Fibroblast of villous mesenchyme (primary cell): ENCODE measurements at places on chromosomes 13 and 19. TPM values are rescaled to one million over a fixed set of nuclear protein-coding genes. Genes with fewer than 3 reads are reported as not detected.

DNA sequence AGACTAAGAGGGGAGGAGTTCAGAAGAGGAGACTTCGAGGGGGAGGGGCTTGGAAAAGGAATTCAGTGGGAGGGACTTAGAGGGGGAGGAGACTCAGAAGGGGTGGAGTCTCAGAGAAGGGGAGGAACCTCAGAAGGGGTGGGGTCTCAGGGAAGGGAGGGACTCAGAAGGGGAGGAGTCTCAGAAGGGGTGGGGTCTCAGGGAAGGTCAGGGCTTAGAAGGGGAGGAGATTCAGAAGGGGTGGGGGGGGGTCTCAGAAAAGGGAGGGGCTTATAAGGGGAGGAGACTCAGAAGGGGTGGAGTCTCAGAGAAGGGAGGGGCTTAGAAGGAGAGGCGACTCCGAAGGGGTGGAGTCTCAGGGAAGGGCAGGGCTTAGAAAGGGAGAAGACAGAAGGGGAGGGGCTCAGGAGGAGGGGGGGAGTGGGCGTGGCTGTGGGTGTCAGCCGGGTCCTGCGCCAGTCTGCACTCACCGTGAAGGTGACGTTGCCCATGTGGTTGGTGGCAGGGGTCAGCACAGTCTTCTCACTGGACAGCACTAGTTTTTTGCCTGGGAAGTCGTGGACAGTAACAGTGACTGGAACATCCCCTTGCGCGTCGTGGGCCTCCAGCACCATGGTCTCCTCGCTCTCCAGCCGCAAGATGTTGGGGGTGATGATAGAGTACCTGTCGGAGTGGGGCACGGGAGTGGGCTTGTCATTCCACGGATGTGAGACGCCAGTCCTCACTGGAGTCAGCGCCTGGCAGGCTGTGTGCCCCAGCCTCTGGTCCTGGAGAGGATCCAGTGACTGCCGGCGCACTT, 1.5 kb downstream of the C3 start:
- DNase-seq: no peak

DNA sequence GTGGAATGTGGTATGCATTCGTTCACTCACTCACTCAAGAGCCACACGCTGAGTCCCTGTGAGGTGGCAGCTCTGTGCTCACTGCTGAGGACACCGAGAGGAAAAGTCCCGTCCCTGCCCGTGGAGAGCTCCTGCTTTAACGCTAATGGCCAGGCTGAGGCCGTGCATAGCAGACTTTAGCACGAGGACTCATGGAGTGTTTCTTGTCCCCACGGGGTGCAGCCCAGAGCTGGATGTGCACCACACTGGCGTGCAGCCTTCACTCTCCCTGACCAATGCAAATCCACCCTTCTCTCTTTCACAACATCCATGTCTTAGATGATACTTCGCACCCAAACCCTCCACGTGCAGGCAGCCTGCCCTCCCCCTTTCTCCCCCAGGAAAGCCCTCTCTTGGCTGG, 159.6 kb upstream of the ZNF536 start:
- no peak for DNase-seq

DNA sequence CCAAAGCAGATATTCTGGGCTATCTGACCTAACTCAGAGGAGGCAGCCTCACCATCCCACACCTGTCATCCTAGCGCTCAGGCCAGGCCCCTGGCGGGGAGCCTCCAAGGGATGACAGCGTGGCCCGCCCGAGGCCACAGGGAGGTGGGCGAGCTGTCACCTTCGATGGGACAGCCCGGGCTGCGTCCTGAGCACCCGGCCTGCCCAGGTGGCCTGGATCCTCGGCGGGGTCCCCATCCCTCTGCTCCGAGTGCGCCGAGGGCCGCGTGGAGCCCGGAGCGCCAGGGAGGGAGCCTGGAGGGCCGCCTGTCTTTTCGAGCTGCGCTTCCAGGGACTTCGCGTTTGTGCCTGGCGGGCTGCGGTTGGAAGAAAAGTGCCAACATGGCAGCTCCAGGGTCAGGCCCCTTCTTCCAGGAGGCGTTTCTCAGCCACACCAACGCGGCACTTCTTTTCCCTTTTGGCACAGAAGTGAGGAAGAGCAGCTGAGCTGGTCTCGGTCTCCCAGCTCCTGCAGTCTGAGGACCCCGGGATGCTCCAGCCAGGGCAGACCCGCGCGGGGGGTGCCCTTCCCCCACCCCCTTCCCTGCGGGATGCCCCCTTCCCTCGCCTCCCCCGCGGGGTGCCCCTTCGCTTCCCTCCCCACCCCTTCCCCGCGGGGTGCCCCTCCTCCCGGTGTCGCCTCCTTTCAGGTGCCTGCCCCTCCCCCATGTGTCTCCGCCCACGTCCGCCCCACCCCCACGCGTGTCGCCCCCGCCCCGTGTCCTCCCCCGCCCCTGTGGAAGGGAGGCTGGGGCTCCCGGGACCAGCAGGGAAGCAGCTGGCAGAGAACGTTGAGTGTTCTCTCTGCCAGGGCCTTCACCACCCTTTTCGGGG, 42.3 kb downstream of the GJA3 start:
- DNase-seq: peak; percentile 60

DNA sequence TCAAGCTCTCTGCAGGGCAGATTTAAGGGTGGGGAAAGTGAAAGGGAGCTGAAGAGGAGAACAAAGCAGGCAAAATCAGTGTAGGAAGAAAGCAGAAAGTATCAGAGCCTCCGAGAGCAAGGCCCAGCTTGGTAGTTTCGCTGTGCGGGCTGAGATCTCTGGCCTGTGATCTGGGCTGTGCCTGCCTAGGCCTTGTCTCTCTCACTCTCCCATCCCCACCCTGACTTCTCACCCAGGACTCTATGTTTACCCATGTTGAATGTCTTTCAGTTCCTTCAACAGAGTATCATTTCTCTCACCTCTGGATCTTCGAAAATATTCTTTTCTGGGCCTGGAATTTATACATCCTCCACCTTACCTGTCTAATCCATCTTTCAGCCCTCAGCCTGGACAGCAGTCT, 391.3 kb downstream of the FOXO1 start:
- DNase-seq: no peak

DNA sequence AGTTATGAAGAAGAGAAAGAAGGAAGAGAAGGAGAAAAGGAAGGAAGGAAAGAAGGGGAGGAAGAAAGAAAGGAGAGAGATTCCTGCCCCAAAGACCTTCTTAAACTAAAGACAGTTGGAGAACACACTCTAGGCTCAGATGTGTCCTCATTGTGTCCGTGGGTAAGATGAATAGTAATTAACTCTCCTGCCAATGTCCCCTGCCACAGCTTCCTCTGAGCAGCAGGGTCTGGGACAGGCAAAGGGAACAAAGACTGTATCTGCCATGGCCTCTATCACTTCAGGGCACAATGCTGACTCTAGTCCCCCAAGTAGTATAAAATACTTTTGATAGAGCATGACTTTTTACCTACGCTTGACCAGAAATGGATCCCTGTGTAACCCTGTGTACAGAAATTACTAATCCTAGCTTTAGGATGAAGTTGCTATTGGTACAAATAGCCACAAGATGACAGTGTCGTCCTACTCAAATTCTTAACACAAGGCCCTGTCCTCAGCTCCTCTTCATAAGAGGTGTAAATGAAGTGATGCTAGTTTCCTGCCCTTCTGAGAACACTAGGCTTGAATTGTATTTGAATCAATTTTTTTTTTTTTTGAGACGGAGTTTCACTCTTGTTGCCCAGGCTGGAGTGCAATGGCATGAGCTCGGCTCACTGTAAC, 186.2 kb upstream of the GPR12 start:
- DNase-seq: peak; percentile 81

DNA sequence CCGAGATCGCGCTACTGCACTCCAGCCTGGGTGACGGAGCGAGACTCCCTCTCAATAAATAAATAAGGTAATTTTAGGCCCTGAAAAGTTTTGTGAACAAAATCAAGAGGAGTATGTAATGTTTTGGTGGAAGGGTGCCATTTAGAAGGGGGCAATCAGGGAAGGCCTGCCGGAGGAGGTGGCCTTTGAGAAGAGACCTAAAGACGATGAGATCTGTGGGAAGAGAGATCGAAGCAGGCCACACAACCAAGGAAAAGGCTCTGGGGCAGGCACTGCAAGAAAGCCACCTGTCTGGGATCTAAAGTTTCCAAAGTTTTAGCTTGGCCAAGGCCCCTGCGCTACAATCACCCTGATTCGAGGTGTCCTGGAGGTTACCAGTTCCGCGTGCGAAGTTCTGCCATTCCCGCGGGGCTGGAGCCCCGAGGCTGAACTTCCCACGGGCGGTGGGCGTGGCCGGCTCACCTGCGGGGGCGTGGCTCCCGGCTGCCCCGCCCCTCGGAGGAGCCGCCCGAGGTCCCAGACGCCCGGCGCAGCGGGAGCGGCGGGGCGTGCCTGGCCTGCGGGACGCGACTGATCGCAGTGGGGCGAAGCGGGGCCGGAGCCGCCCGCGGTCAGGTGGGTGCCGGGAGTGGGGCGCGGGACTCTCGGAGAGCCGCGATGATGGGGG, at the start of gene KLC3:
TSS of gene KLC3 (plus strand) at position 519 of the 667 bp plus-strand sequence. CDS start 4,792 bp downstream, outside the sequence.
- DNase-seq: no peak

DNA sequence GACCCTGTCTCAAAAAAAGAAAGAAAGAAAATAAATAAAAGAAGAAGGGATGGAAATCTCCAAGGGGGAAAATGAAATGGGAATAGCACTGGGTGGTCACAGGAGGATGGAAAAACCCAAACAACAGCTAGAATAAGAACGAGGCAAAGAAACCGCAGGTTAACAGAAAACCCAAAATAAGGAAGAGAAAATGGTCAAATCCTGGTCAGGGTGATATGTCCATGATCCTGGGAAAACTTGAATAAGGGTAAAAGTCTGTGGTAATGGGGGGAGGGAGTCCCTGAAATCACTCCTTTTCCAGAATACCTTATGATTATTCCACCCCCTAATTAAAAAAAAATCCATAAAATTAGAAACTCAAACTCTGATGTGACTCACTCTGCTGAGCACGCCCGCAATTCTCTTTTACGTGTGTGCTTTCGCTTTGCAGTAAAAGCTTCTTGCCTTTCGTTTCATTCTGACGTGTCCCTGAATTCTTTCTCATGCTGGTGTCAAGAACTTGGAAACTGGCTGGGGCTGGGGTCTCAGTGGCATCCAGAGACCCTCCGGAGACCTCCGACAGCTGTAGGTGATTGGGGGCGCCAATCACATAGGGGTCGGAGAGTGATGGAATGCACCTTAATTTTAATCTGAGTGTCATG, 4.3 kb upstream of the NAXD start:
- peak; percentile 72 for DNase-seq

- DNase-seq: no peak
Measured at GRCh38 chr13:99911965-99912566, 59.5 kb downstream of the ZIC5 start.

DNA sequence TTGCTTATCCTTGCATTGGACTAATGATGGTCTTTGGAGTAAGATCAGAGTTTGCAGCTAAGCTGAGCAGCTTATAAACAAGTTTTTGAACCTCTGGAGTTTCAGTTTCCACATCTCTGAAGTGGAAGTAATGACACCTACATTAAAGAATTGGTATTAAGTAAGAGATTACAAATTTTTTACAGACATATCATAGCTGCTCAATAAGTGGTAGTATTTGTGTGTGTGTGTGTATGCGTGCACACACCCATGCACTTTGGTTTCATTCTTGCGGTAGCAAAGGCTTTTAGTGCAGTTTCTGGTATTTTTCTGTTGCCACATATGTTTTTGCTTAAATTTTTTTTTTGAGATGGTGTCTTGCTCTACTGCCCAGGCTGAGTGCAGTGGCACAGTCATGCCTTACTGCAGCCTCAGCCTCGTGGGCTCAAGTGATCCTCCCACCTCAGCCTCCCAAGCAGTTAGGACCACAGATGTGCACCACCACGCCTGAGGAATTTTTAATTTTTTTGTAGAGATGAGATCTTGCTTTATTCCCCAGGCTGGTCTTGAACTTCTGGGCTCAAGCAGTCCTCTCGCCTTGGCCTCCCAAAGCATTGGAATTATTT, 4.5 kb downstream of the NAA16 start:
- DNase-seq: peak; percentile 40

- DNase-seq: peak; percentile 100
Measured at GRCh38 chr19:40831502-40832430, 18.5 kb downstream of the CYP2A6 start.

GRCh38 chr13:89923736-89924135, 1423.8 kb upstream of the MIR17HG start:
- peak; percentile 17 for DNase-seq

DNA sequence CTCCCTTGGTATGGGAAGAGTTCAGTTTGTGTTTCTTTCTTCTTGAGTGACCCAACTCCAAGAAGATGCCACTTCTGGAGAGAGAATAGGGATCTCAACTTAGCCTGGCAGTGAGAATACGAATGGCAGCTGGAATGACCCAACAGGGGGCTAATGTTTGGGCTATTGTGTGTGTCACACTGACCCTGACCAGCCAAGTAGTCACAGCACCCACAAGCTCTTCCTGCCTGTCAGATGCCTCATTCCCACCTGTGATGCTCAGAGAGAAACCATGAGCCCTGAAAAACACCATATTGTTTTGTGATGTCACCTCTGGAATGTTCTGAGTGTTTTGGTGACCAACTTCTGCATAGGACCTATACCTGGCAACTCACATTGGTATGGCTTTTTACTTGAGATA, at the start of gene CBY2:
TSS of gene CBY2 (plus strand) at position 233 of the 400 bp plus-strand sequence. CDS start at position 304, 71 bp downstream.
- DNase-seq: no peak

DNA sequence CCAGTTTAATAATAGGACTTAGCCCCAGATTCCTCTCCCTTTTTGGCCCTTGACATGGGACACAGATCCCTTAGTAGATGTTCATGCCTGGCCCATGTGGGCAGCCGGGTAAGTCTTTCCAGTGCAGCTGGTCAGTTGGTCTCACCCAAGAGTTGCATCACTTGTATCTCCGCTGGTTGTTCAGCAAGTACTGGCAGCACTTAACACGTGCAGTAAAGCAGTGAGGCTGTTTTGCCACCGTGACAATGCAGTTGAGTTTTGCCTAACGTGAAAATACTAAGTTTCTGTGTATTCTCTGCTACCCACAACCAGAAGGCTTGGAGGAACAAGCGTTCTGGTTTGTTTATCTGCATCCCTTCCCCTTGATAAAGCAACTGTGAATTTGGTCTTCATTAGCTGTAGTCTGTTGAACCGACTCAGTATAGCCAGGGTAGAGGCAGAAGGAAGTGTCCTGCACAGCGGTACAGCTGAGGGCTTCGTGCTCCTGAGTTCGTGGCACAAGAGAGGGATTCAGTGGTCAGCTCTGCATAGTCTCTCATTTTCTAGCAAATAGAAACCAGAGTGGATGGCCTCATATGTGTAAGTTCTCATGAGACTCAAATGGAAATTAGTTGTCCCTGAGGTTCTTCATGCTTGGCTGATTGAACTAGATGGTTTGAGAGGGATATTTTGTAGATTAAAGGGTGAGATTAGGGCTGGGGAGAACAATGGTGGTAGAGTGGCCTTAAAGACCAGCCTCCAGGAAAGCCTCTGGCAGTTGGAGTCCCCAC, 50.3 kb downstream of the ARHGEF7 start:
- no peak for DNase-seq

GRCh38 chr13:47934371-47934770, 66.7 kb downstream of the SUCLA2 start:
- DNase-seq: peak; percentile 2

Gene MEIOSIN
- not detected in 2 replicates for total RNA-seq

Gene C13orf42
- total RNA-seq: not detected in 2 replicates

Gene KASH5
- total RNA-seq: not detected in 2 replicates
